Head of caudate nucleus (tissue), 42 donors: ENCODE measurements at places on chromosomes 1 and 21.

DNA sequence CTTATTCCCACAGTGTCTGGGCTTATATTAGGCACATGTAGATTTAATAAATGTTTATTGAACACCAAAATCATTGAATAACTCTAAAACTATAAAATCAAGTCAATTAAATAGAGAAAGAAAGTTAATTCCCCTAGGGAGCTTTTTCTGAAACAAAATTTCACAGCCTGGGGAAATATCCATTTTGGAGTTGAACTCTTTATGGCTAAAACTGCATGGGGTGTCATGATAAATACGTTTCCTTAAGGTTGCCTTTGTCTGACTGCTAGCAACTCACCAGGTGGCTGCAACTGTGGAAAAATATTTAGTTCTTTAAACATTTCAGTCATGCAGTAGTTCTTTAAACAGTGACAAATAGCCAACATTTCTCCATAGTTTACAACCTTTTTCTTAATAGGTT lies 496.1 kb downstream of the LRRIQ3 start:
- DNase-seq: no peak

DNA sequence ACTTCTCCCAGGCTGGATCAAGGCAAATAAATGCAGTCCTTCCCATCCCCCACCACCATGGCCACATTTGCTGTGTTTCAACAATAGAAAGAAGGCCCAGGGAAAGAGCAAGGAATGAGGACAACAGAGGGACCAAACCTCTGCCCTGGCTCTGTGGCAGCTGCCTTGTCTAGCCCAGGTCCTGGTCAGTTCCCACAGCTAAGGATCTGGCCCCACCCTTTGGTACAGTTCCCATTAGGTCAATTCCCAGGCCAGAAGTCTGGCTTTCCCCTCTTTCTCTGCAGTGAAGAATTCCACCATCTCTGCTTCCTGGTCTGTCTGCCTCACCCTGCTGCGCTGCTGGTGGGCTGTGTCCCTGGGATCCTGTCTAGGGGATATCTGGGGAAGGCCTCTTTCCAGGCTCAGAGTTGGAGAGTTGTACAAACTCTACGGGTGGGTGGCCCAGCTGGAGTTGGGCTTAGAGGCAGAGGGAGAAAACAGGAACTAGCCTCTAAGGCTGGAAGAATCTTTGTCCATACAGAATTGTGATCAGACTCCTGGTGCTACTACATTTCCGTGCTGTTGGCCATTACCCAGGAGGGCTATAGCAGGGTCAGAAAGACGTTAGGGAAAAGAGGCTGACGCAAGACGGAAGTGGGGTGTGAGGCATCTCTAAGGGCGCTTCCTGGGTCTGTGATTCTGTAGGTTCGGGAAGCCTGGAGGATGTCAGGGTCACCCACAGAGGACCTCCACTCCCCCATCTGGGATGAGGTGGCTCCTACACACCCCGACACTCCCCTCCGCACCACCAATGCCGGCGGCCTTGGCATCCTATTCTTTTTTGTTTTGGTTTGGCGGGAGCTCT lies 953 bp upstream of the NDUFS2 start:
- DNase-seq: peak; percentile 41

GRCh38 chr1:97254731-97255463 lies 533.3 kb downstream of the PTBP2 start:
- no peak for DNase-seq

DNA sequence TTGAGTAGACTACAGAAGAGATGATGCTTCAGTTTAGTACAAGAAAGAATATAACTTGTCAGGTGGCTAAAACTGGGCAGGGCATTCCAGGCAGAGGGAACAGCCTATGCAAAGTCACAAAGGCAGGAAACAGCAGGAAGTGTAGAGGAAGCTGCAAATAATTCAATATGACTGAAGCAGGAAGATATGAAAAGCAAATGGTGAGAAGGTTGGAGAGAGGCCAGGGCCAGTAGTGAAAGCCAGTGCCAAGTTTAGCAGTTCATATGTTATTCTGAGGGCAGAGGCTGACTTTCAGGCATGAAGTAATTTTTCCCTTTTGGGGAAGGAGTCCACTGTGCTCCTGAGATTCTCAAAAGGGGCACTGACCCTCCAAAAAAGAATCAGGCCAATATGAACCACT lies 8.0 kb upstream of the YBX1 start:
- no peak for DNase-seq

DNA sequence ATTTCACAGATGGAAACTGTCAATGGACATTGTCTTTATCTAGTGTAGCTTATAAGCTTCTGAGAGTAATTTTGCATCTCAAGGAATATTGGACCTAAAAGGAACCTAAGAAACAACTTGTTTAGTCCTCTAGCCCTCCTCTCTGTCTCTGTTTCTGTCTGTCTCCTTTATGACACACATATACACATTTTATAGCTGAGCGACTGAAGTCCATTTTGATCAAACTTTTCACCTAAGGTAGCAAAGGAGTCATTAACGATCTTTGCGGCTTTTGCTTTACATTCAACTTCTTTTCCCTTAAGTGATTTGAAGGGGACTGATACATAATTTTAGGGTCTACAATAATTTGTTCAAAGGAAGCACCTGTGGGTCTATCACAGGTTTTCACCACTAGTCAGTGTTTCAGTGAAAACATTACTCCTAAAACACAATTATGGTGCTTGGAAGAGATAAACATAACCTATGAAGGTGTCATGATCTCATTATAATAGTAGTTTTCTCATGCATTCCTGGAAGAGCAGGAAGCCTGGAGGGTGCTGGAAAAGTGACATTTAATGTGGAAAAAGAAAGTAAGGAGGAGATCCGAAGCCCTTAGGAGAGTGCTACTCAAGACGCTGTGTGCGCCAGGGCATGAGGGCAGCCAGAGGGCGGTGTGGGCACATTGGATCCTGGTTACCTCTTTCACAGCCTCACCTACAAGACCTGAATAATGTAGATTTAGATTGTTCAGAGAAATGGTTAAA lies 248.6 kb downstream of the DNM3 start:
- peak; percentile 24 for DNase-seq

GRCh38 chr1:59543211-59543668 lies 246.3 kb downstream of the FGGY start:
- DNase-seq: no peak

DNA sequence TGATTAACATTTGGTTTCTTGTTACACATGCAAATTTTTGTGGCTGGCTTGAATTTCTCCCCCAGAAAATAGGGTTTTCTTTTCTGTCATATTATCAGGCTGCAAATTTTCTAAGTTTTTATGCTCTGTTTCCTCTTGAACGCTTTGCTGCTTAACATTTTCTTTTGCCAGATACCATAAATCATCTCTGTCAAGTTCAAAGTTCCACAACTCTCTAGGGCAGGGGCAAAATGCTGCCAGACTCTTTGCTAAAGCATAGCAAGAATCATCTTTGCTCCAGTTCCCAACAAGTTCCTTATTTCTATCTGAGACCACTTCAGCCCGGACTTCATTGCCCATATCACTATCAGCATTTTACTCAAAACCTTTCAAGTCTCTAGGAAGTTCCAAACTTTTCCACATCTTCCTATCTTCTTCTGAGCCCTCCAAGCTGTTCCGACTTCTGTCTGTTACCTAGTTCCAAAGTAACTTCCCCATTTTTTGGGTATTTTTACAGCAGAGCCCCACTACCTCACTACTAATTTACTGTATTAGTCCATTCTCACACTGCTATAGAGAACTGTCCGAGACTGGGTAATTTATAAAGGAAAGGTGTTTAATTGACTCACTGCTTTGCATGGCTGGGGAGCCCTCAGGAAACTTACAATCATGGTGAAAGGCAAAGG lies 486.9 kb upstream of the NCAM2 start:
- DNase-seq: no peak

DNA sequence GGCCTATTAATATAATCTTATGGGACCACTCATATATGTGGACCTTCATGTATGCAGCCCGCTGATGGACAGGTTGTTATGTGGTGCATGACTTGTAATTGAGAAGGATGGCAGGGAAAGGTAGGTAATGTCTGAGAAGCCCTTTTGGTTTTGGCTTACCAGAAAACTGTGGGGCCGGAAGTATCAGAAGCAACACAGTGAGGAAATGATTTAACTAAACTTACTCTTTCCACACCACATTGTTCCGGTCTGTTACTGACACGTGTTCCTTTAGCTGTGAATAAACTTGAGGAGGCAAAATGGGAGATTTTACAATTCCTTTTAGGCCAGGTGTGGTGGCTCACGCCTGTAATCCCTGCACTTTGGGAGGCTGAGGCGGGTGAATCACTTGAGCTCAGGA lies 32.4 kb downstream of the KIF1B start:
- DNase-seq: no peak

DNA sequence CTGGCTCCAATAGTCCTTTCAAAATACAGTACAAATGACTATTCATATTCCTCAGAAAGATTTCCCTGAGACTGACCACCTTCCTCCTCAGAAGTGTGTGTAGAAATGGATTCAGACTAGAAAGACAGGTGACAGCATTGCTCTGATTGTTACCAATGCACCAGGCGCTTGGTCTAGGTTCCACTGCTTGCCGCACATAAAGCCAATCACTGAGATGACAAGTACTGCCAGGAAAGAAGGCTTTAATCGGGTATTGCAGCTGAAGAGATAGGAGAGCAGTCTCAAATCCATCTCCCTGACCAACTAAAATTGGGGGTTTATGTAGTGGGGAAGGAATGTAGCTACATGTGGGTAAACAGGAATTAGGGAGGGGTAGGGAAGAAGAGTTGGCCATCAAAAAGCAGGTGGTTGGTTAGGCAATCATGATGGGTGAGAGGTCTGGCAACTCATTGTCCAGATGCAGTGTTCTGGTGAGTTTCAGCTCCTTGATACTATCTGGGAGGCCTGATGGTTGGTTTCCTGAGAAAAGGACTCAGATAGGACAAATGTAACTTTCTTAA lies 98.0 kb downstream of the KCNH1 start:
- DNase-seq: no peak
